ENCODE measurements at places on chromosomes 4 and X. TPM values are rescaled to one million over a fixed set of nuclear protein-coding genes. Genes with fewer than 3 reads are reported as not detected.

- peak; percentile 81 for DNase-seq
These were observed 54.6 kb upstream of the RAPGEF2 start for GRCh38 chr4:159048166-159048886.

ARHGEF38 gene
- not detected for total RNA-seq

DNA sequence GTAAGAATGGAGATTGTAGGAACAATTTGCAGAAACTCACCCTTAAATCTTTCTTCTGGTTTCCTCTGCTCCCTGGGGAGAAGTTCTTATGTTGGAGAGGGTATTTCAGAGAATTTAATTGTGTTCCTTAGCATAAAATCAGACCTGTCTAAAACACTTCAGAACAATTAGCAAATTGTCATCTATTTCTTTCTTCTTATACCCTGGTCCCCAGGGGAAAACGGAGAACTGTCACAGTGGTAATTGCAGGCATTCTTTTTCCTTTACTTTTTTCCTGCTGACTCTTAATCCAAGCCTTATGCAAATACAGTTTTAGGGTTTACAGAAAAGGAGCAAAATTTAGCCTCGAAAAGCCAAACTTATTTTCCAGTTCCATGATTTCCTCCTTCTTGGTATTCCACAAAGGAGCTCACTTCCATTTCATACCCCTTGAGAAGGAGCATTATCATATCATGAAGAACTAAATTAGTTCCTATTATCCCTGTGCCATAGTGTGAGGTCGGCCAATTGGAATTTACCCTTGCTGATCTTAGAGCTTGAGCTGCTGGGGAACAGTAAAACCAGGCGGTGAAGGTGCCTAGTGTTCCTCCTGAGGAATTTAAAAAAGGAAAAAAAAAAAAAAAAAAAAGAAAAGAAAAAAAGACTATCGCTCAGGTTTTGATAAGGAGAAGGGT, 173.8 kb downstream of the IL15 start:
- DNase-seq, result no peak

MGST2 gene
- total RNA-seq, result 112 TPM

BRS3 gene
- total RNA-seq, result not detected

GRCh38 chr4:38164346-38164745, 204.1 kb downstream of the PTTG2 start:
- DNase-seq, result no peak

GRCh38 chrX:103356858-103357257, 552 bp downstream of the TCEAL9 start:
- peak; percentile 36 for DNase-seq

All from left ventricle myocardium superior (tissue), 1 donor.